ENCODE measurements at places on chromosomes 16 and 17.
A peak's percentile ranks its signal among the peaks of the same experiment; 100 is the strongest.

DNA sequence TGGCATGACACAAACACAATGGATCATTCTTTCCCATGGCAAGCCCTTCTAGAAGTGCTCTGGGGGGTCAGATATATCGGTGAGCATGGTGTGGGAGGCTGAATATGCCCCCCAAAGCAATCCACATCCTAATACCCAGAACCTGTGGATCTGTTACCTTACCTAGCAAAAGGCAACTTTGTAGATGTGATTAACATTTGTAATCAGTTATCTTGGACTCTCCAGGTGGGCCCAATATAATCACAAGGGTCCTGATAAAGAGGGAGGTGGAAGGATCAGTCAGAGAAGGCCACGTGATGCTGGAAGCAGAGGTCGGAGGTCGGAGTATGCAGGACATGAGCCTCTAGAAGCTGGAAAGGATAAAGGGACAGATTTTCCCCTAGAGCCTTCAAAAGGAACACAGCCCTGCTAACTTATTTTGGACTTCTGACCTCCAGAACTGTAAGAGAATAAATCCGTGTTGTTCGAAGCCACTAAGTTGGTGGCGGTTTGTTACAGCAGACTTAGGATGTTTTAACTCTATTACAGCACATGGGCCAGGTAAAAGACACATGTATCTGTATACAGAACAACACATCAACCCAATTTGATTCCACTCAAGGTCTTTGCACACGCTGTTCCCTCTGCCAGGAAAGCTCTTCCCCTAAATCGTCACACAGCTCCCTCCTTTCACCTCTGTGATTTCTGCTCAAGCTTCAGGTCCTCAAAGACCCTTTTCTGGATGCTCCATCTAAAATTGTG is 115.3 kb downstream of the NOG start:
- no peak for DNase-seq

GRCh38 chr16:28986046-28986445 is 1.2 kb downstream of the LAT start:
- DNase-seq = no peak

DNA sequence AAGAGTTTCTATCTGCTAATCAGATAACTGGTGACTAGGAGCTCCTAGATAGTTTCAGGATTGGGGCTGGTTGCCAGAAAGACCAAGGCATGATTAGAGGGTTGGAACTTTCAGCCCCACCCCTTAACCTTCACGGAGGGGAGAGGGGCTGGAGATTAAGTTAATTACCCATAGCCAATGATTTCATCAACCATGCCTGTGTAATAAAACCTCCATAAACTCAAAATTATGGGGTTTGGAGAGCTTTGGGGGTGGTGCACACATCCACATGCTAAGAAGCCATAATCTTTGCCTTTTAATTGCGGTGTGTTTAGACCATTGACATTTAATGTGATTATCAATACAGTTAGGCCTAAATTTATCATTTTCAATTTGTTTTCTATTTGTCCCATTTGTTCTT is 161.7 kb downstream of the CDK5R1 start:
- no peak for DNase-seq

- no peak for DNase-seq
These were observed 52.3 kb upstream of the MRTFB start for GRCh38 chr16:14018851-14019250.

GRCh38 chr16:89136931-89137330 is 34.6 kb upstream of the CDH15 start:
- no peak for DNase-seq

DNA sequence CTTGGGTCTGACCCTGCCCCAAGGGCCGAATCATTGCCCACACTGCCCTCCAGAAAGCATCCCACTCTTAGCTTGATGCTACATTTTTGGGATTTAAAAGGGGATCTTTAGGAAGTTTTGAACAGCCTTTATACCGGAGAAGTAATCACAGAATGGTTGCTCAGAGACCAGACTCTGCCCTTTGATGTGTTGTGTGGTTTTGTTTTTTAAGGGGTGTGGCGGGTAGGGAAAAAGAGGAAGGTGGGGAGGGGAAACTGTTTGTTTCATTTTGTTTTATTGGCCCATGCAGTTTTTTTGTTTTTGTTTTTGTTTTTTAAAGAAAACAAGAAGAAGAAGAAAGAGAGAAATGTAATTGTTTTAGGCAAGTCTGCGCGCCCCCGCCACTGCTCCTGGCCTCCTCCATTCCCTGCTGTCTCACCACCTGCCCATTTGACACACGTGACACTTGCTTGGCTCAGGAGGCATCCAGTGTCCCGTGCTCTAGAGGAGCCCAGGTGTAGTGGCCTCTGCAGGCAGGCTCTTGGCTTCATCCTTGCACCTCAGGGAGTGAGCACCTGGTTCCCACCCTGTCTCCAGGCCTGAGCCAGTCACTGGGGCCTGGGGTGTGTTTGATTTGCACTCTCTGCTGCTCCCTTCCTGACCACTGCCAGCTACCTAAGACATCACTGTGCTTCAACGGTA is 35.7 kb downstream of the GNAO1 start:
- DNase-seq = peak; percentile 95

DNA sequence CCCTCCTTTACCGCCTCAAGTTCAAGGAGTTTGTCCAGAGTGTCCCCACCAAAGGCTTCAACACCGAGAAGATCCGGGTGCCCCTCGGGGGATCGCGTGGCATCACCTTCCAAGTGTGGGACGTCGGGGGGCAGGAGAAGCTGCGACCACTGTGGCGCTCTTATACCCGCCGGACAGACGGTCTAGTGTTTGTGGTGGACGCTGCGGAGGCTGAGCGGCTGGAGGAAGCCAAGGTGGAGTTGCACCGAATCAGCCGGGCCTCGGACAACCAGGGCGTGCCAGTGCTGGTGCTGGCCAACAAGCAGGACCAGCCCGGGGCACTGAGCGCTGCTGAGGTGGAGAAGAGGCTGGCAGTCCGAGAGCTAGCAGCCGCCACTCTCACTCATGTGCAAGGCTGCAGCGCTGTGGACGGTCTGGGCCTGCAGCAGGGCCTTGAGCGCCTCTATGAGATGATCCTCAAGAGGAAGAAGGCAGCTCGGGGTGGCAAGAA is 1.1 kb downstream of the ARL4D start:
- no peak for DNase-seq
